Skeletal muscle cell (primary cell): ENCODE measurements at places on chromosomes 5 and 9.

DNA sequence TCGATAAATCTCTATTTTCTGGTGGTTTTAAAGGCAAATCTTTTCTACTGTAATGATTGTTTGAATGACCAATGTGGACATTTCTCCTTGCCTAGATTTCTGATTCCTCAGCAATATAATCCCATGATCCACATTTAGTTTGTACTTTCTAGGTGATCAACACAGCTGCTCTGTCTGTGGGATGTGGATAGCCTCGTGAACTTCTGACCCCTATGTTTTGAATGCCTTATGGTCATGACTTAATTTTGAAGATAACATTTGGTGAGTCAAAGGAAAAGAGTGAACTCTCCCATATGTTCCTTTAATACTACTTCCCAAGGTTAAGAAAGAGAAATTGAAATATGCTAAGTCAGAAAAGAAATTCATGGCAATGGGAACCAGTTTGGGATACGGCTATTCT lies 147.5 kb downstream of the CAVIN4 start:
- DNase-seq = no peak

DNA sequence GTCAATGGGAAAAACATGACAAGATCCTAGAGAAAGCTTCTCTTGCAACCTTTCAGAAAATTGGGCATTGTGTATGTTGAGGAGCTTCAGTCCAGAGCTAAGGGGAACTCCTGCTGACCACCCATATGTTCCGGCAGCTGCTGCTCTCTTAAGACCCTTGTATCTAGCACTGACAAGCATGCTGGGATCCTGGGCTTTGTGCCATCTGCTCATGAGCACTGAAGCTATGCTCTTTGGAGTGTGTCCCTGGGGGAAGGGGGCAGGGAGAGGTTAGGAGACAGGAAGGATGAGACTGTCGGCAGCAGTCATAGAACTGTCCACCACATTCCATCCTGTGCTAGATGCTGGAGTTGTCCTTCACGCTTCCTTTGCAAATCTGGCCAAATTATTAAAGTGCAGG lies 109.3 kb downstream of the JAKMIP2 start:
- DNase-seq = no peak

DNA sequence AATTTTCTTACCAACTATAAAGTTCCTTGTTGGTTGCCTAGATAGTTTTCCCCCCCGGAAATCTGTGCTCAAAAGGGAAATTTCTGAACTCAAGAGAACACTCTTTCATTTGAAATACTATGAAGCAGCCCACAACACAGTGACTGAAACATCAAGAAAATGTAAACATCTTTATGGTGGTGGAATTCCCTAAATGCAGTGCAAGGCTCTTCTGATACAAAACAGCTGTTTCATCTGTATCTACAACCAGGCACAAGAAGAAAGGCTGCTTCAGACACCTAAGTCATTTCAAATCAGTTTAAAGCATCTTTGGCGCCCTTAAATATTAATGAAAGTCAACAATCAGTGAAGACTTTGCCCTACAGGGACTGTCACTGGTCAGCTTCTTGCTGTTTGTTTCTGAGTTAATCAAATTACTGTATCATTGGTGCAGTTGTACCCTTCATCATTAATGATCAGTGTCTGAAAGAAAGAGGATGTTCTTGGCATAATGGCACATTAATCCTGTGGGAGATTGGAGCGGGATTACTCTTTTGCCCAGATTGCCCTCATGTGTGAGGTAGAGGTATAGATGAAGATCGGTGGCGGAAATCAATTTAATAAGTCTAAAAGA lies 947.0 kb downstream of the NR2F1-AS1 start:
- DNase-seq = no peak

- DNase-seq = no peak
Observed at GRCh38 chr9:99807276-99807852, 14.3 kb upstream of the NR4A3 start.

GRCh38 chr5:40405996-40406740 lies 273.5 kb upstream of the PTGER4 start:
- no peak for DNase-seq

DNA sequence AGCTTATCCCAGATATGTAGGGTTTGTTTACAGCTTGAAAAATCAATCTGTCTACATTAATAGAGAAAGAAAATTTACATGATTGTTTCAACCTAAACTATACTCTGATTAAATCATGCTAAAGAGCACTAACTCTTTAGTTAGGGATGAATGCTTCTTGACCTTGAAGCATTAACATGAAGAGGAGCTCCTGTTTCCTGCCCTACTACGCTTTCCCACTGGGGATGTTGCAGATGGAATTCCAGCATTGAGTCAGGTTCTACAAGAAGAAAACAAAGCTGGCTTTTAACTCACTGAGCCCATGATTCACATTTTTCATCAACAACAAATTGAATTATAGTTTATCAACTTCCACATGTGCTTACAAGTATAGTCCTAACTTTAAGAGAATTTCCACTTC lies 471.3 kb downstream of the TMEM232 start:
- no peak for DNase-seq

GRCh38 chr5:141371572-141372475 lies 1.8 kb downstream of the PCDHGB3 start:
- DNase-seq = no peak

DNA sequence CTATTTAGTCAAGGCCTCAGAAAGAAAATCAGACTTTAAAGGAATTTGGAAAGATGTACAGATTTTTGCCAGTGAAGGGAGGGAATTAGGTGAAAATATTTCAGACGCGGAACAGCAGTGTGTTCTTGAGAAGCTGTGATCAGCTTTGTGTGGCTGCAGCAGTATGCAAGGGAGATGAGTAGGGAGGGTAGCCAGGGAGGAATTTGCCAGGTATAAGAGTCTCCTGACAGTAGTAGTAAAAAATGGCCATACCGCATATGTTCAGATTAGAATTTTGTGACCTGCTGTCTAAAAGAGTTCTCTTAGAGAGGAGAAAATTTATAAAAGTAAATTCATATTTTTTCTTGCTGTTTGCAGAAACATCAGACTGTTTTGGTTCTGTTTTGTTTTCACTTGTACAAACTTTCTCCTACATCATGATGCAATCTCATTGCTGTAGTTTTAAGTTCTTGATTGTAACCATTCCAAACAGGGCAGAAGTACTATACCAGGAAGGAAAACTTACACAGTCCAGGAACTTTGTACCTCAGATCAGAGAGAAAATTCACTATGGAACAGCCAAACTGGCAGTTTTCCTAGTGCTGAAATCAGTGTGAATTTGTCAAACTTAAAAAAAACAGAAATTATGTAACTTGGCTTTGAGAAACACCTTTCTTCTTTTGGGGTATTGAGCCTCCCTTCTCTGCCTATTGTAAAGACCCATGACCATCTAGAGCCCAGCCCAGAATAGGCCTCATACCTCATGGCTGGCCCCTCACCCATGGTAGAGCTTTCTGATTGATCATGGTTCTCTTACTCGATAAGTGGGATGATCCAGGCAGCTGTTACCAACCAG lies 78.4 kb upstream of the NR3C1 start:
- DNase-seq = no peak

DNA sequence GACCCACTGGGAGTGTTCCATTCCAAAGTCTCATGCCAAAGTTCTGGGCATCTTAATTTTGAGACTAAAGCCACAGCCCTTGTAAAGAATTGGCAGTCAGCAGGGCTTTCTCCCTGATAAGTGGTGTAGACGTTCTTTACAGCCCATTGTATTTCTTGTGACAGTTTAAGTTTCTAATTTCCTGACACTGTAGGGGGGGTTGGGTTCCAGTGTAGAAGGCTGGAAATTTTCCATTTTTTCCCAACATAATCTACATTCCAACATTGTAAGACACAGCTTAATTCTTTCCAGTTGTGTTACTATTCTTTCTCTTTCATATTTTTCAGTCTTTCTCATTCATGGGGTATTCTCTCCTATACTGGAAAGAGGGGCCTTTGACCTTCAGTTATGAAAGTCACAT lies 121.1 kb downstream of the FBXL7 start:
- DNase-seq = no peak

GRCh38 chr5:14937254-14937653 lies 65.7 kb upstream of the ANKH start:
- DNase-seq = no peak

DNA sequence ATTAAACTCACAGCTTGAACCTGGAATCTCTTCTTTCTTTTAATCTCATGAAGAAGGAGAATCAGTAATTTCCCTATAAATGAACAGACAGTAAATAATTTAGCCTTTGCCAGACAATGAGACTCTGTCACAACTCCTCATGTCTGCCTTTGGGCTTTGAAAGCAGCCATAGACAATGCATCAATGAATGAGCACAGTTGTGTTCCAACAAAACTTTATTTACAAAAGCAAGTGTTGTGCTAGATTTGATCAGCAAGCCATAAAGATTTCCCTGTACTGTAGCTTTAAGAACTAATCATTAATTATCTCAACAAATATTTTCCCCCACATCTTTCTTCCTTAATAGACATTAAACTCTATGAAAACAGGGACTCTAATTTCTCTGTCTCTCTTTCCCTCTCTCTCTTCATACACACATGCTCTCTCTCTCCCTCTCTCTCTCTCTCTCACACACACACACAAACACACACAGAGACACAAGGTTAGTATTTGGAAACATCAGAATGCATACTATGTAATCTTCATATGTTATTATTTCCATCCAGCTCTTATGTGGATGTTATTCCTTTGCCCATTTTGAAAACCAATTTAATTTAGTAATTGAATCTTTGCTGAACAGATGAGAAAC lies 1209.8 kb upstream of the CDH6 start:
- no peak for DNase-seq

GRCh38 chr9:127650518-127650917 lies 38.4 kb downstream of the STXBP1 start:
- no peak for DNase-seq

DNA sequence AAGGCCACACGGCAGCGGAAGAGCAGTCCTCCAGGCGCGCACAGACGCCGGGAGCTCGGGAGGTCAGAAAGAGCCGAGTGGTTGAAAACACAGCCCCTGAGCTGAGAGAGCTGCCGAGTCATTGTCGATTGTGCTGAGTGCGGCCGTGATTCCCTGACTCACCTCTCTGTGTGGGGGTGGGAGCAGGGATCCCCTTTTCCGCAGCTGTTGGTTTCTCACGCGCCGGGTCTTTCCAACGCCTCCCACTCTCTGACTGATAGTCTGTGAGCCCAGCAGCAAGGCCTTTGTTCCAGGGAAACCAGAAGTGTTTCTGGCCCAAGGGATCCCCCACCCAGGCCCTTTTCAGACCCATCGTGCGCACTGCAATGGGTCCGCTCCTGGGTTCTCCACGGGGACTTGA lies 97.3 kb downstream of the MRPL36 start:
- no peak for DNase-seq

DNA sequence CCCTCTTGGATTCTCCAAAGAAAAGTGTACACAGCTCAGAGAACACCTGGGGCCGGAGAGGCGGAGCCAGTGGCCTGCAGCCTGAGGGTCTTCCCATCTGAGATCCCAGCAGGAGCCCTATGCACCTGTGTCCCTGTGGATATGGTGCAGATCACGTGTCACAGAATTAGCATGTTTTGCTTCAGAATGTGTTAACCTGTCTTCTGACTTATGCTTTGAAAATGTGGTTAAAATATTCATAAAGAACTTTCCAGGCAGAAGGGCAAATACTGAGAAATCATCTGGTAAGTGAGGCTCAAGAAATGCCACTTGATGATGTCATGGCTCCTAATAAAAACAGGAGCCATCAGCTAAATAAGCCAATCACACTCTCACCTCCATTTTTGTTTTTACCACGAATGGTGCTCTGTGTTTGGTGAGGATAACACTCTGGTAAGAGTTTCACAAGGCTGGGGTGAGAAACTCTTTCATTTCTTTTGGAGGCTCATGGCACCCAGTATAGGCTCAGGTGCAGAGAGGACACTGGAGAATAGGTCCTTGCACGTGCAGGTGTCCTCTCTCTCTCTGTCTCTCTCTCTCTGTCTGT lies 279.8 kb downstream of the FSTL4 start:
- no peak for DNase-seq

GRCh38 chr9:136695955-136696354 lies 8.7 kb upstream of the AGPAT2 start:
- DNase-seq = no peak

- no peak for DNase-seq
Observed at GRCh38 chr9:15485836-15486666, 24.7 kb downstream of the PSIP1 start.

DNA sequence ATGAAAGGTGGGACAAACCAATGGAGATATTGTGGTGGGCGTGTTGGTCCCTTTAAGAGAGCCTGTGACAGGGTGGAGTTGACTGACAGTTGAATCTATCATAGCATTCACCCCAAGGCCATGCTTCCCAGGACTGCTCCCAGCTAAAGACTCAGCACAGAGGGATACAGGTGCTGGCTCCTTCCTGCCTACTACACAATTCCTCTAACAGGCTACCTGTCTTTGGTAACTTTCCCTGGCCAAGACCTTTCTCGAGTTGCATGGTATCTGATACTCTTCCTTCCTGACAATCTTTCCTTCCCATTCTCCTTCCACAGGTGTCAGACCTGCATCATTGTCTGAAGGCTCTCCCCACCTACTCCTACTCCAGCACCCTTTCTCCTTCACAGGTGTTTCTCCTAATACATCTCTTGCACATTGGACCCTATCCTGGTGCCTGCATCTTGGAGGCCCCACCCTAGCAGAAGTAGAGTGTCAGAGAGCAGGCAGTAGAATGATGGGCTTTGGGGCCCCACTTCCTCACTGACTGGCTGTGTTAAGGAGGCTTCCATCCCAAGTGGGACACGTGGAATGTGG lies 120.7 kb upstream of the ALDH1B1 start:
- no peak for DNase-seq

DNA sequence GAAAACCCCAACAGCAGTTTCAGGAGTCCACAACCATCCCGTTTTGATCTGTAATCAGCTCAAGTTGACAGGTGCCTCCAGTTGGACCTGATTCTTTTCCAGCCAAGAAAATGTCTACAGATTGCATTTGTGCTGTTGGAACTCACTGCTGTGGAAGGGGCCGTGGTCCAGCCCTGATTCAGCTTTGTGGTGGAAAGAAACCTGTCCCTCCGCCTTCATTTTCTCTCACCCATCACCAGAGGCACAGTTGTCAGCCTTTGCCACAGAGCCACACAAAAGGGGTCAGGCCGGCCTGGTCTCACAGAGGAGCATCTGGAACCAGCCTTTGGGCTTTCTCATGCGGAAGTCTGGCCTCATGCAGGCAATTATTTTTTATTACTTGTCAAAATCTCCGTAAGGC lies 483.6 kb downstream of the GADD45G start:
- DNase-seq = peak; percentile 8

DNA sequence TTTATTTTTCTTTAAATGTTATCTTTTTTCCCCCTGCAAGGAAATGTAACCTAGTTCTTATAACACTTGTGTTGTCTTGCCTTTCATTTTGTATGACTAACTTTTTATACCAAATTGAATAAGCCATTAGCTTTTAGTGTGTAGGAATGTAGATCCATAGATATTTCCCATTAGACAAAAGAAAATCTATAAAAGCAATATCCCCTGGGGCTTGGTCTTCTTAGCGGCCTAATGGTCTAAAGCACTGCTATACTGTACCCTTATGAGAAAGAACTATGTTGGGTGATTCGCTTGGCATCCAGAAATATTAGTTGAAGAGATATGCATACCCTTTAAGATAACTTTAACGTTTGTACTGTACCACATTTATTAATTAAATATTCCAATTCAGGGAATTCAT lies 289.2 kb downstream of the CCDC171 start:
- DNase-seq = no peak
